ENCODE measurements at places on chromosomes 13 and 19.

DNA sequence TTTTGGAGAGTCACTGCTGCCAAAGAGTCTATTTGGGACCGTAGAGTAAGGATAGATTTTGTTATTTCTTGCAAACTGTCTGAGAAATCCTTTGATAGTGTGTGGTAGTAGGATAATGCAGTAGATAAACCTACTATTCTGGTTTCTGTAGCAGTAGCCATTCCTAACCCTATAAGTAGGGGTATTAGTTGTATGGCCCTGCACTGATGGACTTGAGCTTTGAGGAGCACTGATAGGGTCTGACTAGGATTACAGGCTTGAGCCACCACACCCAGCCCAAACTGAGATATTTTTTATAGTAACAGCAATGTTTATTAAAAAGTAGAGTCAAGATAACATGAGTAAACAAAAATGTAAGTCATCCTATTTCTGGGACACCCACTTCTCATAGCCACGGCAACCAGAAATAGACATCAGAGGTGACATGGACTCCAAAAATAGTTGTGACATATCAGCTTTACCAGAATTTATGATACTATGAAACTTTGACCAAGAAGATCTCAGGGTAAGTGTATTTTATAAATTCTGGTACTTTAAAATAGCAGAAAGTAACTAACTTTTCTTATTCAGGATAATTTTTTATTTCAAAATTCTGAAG is 479.1 kb downstream of the SUCLA2 start:
- DNase-seq, result peak; percentile 9

DNA sequence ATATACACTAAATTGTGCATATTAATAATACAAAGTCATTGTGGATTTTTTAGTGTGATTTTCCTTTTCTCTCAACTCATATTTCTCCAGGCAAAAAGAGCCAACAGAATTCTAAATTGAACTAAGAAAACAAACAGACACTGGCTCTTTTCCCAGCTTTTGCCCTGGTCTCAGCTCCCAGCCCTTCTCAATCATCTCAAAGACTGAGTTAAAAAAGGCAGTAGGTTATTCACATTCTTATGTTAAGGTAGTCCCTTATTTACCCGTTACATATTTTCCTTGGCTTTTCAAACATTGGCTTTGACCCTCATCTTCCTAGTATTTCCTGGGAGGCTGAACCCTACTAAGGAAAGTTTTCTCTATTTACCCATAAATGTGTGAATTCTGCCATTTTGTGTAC is 753.6 kb downstream of the LIG4 start:
- DNase-seq, result no peak

GRCh38 chr19:18559685-18560084 is 2.0 kb downstream of the KXD1 start:
- no peak for DNase-seq

DNA sequence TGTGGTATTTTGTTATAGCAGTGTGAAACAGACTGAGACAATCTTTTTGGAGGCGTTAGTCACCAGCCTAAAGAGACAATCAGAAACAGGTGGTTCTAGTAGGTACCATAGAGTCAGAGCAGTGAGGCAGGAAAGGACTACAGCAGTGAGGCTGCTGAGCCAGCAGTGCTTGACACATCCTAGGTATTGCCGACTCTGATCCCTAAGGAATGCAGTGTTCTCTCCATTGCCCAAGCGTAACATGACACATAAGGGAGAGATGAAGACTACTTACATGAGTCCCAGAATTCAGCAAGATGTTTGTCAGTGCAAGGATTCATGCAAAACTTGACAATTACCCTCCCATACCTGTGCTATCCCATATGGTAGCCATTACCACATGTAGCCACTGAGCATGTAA is 62.4 kb upstream of the XPO4 start:
- DNase-seq, result no peak

GRCh38 chr19:7575434-7576040 is 20.1 kb upstream of the CAMSAP3 start:
- no peak for DNase-seq

DNA sequence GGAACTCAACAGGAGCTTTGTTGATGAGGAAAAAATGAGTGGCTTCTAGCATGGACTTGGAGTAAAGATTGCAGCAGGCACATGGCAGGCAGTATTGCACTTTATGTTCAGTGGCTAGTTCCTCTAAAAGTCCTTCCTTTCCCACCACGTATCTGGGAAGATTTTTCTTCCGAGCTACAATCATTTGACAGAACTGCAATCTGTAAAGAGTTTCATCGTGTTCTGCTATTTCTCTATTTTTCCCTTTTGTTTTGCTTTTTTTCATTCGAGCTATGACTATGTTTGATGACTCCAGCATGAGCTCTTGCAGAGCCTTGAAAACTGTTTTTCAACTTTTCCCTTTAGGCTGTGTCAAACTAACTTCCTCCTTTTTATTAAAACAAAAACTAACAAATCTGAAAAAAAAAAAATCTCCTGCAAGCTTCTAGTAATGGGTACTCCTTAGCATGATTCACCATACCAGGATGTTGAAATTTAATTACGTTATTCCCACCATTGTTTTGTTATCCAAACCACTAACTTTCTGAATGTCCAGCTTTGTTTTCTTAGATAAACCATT is 12.3 kb downstream of the CLDN10 start:
- no peak for DNase-seq

DNA sequence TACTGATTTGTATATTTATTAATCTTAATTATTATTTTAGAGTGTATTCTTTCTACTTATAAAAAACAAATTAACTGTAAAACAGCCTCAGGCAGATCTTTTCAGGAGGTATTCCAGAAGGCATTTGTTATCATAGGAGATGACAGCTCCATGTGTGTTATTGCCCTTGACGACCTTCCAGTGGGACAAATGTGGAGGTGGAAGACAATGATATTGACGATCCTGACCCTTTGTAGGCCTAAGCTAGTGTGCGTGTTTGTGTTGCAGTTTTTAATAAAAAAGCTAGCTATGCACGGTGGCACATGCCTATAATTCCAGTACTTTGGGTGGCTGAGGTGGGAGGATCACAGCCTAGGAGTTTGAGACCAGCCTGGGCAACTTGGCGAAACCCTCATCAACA is 46.7 kb downstream of the NDFIP2 start:
- DNase-seq, result no peak

GRCh38 chr13:101415358-101416174 is 742 bp downstream of the NALCN start:
- no peak for DNase-seq

DNA sequence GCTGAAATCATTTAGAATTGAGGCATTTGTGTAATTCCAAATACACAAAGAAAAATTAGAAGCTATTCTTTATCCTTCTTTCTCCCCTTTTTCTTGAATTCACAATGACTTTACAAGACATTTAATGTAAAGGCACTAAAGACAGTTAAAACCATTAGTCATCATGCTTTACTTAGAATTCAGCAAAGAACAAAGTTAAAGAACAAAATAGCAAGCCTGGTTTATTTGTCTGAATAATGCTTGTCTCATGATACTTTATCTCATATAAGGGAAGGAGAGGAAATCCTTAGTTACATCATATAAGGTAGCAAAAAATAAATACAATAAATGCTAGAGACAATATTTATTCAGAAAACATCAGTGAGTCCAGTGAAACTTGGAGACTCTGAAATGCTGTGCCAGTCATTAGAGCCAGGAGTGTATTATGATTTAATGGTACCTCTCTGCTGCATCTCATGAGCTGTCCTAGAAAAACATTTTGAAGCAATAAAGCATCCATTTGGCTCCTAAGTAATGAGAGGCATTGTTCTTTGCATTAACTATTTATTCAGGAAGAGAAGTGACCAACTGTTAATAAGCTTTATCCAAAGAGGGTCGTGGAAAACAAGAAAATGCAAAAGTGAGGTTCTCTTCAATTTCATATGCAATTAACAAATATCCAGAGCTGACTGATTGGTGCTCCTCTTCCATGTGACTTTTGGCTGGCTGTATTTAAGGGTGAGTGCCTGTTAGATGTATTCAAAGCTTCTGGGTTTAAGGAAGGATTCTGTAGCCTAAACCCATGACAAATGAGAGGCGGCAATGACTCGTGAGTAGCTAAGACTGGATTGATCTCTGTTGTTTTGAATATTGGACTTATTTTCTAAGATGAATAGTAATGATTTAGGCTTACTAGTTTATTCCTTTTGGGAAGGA is 105.0 kb downstream of the DGKH start:
- DNase-seq, result no peak

- DNase-seq, result no peak
Observed at GRCh38 chr19:656751-657559, 6.1 kb downstream of the RNF126 start.

DNA sequence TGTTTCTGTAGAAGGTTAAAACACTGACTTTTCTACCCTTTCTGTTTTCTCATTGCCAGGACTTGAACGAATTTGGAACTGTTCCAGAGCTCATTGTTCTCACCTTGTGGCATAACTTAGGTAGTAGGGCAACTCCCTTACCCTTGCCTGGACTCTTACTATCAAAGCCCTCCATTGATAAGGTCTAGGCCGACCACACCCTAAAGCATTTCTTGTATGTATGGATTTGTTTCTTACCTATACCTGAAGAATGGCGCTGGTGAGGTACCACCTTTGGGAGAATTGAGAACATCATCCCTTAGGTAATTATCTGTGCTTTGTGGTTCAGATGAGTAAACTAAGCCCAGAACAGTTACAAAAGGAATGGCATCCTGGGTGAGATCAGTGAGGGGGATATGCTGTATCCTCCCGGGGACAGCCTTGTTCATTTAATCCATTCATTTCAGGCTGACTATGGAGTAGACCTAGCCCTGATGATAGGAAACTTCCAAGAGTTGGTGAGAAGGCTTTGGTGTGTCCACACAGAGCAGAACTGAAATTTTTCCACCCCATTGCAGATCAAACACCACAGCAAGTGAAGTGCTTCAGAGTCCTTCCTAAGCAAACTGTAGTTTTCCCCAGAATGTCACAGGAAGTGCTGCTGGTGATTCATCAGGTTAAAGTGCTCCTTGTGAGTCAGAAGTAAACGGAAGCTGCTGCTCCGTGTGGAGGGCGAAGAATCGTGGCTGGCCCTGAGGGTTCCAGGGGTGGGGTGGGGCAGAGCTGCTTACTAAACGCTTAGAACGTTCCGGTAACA is 113.0 kb downstream of the TEX26 start:
- no peak for DNase-seq

DNA sequence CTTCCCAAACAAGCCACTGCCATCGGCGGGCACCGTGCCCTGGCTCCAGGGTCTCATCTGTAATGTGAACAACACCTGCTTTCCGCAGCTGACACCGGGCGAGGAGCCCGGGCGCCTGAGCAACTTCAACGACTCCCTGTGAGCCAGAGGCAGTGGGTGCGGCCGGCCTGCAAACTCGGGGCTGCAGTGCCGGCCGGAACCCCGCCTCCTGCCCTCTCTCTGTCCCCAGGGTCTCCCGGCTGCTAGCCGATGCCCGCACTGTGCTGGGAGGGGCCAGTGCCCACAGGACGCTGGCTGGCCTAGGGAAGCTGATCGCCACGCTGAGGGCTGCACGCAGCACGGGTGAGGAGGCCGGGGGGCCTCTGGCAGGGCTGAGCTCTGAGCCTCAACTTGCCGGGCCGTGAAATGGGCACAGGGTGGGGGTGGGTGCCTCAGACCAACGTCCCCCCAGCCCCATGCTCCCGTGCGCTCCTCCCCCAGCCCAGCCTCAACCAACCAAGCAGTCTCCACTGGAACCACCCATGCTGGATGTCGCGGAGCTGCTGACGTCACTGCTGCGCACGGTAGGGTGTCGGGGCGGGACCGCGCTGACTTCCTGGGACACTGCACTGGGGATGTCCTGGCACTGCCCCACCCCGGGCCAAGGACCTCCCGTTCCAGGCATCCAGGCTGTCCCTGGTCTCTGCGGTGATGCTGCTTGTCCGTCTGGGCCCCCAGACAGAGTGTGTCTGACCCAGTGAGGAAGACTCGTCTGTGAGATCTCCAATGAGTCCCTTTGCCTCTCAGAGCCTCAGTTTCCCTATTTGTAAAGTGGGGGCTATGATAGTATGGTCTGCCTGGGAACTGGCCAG is 2.2 kb downstream of the ABCA7 start:
- peak; percentile 88 for DNase-seq

DNA sequence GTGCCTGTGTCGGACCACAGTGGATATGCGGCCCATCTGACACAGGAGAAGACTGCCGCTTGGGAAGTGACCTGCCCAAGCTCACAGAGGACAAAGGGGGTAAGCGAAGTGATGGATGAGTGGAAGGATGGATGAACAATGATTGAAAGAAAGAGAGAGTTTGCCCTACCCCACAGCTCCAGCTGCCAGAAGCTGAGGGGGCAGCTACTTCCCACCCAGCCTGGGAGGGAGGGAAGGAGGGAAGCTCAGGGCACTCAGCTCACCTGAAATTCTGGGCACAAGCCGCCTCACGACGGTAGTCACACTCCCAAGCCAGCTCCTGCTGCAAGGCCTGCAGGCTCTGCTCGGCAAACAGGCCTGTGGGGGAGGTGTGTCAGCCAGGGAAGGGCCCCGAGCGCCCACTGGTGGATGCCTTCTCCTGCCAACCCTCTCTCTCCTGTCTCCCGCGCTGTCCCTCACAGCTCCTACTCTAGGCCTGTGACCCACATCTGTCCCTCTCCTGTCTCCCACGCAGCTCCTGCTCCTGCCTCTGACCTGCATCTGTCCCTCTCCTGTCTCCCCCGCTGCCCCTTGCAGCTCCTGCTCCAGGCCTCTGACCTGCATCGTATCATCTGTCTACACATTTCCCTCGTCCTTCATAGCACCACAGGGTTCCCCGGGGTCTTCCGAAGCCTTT is 12.0 kb upstream of the NUMBL start:
- peak; percentile 51 for DNase-seq

DNA sequence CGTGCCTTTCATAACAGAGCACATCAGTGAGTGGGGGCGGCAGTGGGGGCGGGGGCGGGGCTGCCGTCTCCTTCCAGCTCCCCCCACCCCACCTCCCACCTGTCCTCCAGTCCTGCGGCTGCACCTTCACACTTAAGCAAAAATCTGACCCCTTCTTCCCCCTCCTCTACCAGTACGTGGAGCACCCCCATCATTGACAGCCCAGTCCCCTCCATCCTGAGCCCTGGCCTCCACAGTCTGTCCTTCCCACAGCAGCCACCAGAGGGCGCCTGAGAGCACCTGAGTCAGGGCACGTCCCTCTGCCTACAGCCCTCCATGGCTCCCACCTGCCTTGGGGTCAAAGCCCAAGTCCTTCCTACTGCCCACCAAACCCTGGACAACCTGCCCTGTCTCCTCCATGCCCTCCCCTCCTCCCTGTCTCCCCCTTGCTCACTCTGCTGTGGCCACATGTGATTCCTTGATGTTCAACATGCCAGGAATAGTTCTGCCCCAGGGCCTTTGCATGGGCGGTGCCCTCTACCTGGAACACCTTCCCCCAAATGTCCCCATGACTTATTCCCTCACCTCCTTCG is 4.0 kb downstream of the EBI3 start:
- DNase-seq, result peak; percentile 59

DNA sequence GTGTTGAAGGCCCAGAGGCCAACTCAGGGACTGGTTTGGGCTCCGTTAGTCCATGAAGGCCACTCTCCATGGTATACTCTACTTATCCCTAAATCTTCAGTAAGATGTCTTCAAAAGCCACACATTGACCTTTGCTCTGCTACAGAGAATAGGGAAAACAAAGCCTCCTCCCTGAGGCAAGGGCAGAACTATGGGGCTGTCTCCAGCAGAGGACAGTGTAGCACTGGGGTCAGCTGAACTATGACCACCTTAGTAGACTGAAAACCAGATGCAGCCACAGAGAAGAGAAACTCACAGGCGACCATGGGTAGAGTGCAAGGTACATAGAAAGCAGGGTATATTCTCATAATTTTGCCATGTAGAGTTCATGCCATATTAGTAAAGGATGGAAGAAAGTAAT is 587.4 kb downstream of the LMO7 start:
- DNase-seq, result no peak

- no peak for DNase-seq
Observed at GRCh38 chr13:44819772-44820171, 169.5 kb downstream of the NUFIP1 start.

GRCh38 chr13:43569658-43570057 is 217.1 kb downstream of the ENOX1 start:
- no peak for DNase-seq
